NCI-H510A treated with DMSO at 0.1 percent for 48 hours (cell line): ENCODE measurements at places on chromosomes 13 and 19.

GRCh38 chr19:17881701-17882100 lies 10.0 kb downstream of the SLC5A5 start:
- DNase-seq, result no peak

DNA sequence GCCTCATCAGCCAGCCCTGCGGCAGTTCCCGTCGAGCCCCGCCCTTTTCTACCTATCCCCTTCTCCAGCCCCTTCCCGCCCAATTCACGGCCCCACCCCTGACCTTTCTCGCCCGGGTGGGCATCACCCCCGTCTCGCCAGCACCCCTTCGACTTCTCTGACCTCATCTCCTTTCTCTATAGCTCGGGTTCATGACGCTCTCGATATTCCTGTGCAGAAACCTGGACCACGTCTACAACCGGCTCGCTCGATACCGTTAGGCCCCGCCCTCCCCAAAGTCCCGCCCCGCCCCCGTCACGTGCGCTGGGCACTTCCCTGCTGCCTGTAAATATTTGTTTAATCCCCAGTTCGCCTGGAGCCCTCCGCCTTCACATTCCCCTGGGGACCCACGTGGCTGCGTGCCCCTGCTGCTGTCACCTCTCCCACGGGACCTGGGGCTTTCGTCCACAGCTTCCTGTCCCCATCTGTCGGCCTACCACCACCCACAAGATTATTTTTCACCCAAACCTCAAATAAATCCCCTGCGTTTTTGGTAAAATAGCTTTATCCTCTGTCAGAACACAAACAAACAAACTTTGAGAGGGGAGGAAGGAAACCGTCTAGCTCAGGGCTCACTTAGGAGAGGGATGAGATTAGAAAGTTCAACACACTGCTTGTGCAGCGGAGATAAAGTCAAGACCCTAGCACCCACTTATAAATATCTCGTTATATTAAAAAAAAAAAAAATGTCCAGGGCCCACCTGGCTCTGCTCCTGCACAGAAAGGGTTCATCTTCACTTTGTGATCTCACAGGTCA lies 5.1 kb downstream of the CD37 start:
- DNase-seq, result no peak

- DNase-seq, result peak; percentile 8
Measured at GRCh38 chr19:2345794-2346663, 14.0 kb upstream of the TMPRSS9 start.

DNA sequence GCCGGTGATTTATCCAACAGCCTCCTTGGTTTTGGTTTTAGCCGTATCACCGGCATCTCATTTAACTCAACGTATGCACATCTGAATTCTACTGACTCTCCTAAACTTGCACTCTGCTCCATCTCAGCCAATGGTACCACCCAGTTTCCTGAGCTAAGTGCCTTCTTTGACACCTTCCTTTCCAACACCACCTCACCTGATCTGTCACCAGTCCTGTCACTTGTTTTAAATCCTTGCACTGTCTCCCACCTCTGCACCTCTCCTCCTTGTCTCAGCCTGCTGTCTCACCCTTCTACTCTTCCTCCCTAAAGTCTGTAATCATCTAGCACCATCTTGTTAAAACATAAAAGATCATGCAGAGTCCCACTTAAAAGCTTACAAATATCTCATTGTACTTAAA lies 28.1 kb upstream of the TPT1 start:
- no peak for DNase-seq

DNA sequence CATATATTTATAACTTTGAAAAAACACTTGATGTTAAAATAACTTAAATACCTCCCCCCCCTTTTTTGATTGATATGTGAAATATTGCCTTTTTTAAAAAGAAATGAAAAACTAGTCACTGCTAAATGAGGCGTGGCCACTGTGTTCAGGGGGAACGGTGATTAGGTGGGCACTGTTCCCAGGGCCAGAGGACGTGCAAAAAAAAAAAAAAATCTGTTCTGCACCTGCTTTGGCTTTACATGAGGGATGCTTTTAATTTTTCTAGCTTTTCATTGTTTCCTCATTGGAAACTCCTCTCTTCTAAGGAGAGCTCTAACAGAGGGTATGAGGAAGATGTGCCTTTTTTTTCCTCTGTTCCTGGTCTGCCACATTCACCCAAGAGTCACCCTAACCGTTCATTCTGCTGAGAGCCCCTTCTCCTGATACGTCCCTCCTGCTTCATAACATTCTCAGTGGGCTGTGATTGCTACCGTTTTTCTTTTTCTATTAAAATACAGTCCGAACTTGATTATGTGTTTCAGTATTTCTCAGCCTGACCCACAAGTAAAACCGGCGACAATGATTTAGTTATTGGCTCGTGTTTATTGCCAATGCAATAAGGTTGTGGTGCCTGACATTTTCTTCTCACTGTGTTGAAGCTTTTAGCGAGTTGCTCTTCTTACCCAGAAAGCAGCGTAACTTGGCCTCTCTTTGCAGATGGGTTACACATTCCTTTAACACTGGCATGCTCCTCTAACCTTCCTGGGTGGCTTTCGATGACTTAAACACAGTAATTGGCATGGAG lies 64.8 kb upstream of the ZNF536 start:
- no peak for DNase-seq

- DNase-seq, result no peak
Measured at GRCh38 chr13:37163641-37164265, 58.3 kb upstream of the CSNK1A1L start.

GRCh38 chr19:38134540-38135149 lies 89.4 kb downstream of the DPF1 start:
- DNase-seq, result no peak

GRCh38 chr19:41409288-41409687 lies 11.7 kb downstream of the BCKDHA start:
- DNase-seq, result peak; percentile 82

- no peak for DNase-seq
Measured at GRCh38 chr19:8404391-8405151, 8.5 kb upstream of the MARCHF2 start.
